Naive thymus-derived CD8-positive, alpha-beta T cell (primary cell): ENCODE measurements at places on chromosomes 16 and 17. TPM values are rescaled to one million over a fixed set of nuclear protein-coding genes. Genes with fewer than 3 reads are reported as not detected.
A peak's percentile ranks its signal among the peaks of the same experiment; 100 is the strongest.

DNA sequence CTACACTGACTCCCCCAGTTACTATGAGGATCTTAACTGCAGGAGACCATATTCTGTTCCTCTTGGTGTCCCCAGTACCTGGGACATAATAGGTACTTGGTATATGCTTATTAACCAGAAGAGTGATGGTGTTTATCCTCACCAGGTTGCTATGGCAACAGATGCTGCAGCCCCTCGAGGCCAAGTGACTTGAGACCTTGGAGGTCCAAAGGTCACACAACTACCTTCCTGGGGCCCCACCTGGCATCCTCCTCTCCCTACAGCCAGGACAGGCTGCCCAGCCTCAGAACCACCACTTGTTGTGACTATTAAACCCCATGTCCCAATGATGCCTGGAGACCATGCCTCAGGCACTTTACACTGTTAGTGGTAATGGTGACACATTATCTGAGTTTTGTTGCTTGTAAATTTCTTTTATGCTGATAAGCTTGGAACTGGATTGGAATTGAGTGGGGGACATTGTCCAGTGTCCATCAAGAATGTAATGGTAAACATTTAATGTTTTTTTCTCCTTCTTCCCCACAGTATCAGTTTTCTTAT, 189.4 kb downstream of the CCDC182 start:
- no peak for DNase-seq

The CEP95 gene
- polyA plus RNA-seq, result 9.0 TPM

GRCh38 chr16:75535211-75535843, 581 bp downstream of the CHST5 start:
- DNase-seq, result no peak

- no peak for DNase-seq
These were observed 56.1 kb downstream of the TNRC6C start for GRCh38 chr17:78014646-78015045.

DNA sequence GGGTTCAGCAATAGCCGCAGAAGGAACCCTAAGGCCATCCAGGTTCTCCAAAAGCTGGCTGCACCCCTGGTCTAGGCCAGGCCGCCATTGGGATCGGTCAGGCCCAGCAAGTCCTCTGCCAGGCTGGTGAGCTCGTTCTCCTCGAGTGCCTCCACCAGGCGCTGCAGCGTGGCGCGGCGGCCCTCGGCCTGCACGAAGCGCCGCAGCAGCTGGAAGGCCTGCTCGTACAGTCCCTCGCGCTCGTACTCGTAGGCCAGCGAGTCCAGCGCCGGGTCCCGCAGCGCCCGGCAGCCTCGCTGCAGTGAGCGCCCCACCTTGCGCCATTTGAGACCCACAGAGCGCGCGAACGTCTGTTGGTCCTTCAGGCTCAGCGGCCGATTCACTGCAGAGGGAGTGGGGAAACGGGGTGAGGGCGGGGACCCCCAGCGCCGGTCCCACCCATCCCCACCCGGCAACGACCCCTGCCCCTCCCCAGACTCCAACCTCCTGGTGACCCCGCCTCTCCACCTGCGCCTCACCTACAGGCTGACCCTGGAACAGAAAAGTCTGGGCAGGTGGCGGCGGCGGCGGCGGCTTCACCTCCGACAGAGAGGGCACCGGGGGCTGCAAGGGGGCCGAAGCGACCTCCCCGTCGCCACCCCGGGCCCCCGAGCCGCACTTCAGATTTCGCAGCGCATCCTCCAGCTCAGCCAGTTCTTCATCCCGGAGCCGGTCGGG, 3.9 kb upstream of the B3GNT9 start:
- DNase-seq, result no peak

- DNase-seq, result no peak
These were observed 844.7 kb upstream of the SOX9 start for GRCh38 chr17:71276079-71276478.

DNA sequence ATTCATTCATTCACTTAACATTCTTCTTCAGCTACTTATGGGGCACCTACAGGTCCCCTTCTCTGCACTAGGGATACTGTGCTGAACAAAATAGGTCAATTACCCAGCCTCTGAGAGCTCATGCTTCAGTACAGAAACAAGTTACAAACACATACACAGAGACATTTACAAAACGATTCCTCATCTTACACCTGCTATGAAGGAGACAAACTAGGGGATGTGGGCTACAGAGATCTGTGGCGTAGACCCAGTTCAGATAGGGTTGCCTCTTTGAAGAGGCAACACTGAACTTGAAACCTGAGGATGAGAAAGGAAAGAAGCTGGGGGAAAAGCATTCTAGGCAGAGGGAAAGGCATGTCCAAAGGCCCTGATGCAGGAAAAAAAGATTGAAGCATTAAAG, 5.2 kb downstream of the IL21R start:
- DNase-seq, result peak; percentile 64

DNA sequence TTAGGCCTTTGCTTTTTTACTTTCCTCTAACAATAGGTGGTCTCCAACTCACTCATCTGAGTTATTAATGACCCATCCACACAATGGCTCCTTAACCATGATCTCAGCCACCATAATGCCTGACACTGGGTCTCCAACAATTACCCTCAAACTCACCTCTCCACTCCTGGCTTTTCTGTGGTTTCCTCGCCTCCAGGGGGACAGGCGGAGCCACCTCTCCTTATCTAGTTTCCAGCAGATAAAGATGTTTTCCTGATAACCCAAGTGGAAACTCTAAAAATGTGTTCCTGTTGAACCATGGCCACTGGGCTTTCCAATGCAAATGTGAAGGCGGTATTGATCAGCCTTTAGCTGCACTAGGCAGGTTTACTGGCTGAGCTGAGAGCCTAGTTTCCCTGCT, 9.4 kb upstream of the NOL11 start:
- no peak for DNase-seq

DNA sequence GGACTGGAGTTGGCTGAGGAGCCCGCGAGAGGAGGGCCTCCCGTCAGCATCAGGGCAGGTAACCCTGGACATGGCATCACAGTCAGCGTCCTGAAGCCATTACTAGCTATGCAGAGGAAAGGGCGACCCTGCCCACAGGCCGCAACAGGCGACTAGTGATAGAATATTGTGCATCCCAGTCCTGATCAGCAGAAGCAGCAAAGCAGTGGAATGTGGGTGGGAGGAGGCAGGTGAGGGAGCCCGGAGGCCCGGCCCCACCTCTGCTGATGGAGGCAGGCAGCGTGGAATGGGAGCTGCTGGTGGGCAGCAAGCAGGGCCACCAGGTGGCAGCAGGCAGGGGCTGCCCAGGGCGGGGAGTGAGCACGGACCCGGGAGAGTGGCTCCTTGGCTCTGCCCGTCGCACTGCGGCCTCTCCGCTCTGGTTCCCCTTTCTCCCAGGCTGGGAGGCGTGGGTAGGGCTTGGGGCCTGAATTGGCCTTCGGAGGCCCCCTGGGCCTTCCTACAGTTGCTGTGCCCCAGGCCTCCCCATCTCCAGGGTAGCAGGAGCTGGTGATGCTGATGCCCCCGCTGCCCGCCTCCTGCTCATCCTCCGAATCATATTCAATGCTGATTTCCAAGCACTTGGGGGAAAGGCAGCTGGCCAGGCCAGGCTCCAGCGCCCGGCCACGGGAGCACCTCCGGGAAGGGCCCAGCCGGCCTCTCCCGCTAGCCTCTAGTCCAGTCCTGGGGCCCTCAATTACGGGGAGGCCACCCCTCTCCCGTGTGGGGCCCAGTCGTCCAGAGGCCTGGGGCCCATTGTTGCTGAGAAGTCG, 20.2 kb downstream of the TSPOAP1 start:
- DNase-seq, result no peak

GRCh38 chr16:88375996-88376834, 6.5 kb upstream of the ZNF469 start:
- no peak for DNase-seq

DNA sequence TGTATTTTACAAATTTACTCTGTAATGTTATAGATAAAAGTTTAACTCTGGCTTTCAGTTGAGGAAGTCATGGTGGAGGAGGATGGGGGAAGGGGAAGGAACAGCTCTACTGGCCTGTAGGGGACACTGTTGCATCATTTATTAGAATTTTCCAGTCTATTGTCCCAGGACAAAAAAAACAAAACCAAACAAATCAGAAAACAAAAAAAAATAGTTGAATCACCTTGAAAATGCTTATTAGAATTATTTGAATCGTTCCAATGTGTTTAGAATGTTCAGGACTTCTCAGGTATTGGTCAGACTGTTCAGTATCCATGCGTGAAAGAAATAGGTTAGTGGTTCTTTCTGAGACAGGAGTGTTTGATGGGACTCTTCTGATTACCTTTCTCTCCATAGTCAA, 242.0 kb downstream of the FTO start:
- peak; percentile 6 for DNase-seq

The EFCAB5 gene
- polyA plus RNA-seq, result not detected
